Femur (tissue), 1 donor: ENCODE measurements at places on chromosomes 12 and 14.

GRCh38 chr12:83769151-83769550, 1082.4 kb downstream of the TMTC2 start:
- no peak for DNase-seq

DNA sequence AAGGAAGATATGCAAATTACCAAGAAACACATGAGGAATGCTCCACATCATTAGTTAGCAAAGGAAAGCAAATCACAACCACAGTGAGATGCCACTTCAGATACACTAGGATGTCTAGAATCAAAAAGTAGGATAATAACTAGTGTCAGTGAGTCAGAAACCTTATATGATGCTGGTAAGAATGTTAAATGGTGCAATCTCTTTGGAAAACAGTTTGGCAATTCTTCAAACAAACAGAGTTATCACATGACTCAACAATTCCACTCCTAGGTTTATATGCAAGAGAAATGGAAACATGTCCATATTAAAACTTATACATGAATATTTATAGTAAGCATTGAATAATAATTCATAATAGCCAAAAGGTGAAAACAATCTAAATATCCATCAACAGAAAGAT, 220.9 kb downstream of the FOXG1 start:
- DNase-seq, result no peak

- DNase-seq, result no peak
Measured at GRCh38 chr12:105939181-105939721, 199.5 kb downstream of the NUAK1 start.

DNA sequence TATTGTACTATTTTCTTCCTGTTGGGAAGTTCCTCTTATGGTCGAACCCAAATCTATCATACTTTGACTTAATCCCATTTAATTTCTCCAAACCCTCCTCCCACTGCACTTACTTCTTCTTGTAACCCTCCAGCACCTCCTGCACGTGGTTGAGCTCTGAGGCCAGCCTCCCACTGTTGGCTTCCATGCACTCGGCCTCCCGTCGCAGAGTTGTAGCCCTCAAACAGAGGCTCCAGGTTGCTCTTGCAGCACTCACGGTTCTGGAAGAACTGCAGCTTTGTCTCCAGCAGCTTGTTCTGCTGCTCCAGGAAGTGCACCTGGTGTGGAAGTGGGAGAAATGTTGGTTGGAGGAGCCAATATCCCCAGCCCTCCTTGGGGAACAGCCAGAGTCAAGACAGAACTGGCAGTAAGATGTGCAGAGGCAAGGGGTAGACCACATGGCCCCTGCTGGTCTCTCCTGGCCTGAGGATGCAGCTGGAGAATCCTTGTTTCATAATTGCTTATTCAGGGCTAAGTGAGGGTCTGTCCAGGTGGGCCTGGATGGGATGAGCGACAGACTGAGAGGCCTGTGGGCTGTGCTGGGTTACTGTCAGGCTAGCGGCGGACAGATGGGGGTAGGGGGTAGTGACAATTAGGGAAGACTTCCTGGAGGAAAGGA, 18.4 kb upstream of the KRT86 start:
- DNase-seq, result peak; percentile 10

DNA sequence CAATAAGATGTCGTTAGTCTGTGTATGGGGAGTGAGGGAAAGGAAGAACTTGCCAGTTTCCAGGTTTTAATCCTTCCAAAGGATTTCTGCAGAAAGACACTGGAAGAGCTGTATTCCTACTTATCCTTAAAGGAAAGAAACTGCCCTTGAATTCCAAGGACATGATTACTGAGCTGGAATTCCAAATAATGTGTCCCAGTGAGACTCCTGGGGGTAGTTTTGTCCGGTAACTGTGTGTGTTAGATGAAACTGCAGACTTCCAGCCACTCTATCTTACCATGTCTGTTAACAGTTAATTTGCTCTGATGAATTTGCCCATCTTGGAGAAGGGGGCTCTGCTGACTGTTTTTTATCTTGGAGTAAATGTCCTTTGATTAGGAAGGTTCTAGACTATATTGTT, 33.0 kb downstream of the CKB start:
- DNase-seq, result no peak

DNA sequence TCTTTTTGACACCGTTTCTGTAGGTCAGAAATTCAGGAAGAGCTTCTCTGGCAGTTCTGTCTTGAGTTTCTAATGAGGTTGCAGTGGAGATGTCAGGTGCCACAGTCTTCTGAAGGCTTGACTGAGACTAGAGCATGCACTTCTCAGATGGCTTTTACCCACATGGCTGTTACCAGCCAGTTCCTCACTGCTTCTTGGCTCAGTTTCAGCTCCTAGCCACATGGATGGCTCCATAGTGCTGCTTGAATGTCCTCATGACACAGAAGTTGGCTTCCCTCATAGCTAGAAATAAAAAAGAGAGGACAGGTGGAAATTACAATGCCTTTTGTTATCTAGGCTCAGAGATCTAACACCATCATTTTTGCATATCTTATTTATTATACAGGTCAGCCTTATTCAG, 38.1 kb upstream of the SLC2A13 start:
- no peak for DNase-seq

GRCh38 chr12:25074954-25075353, 120.0 kb downstream of the DNAI7 start:
- no peak for DNase-seq

- DNase-seq, result peak; percentile 38
Measured at GRCh38 chr14:95431199-95432143, 85.0 kb downstream of the SYNE3 start.

DNA sequence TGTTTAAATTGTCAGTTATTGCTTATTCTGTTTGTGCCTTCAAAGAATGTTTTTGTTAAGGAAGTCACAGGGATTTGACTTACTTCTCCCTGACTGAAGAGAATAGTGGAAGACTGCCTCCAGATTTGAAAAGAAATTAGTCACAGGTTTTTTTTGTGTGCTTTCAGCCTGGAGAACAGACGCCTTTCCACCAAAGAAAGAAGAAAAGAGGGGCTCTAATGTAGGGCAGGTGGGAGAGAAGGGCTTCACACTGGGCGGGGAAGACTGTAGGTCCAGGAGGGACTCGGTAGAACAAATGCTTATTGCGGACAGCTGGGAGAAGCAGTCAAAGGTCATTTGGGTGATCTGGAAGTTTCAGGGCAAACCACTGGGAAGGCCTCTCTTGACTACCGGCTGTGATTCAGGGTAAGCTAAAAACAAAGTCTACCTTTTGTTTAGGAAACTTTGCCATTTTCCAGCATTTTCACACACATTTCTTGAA, 76.8 kb downstream of the SAMD4A start:
- DNase-seq, result no peak

GRCh38 chr14:30928462-30928861, 54.1 kb downstream of the COCH start:
- DNase-seq, result no peak

DNA sequence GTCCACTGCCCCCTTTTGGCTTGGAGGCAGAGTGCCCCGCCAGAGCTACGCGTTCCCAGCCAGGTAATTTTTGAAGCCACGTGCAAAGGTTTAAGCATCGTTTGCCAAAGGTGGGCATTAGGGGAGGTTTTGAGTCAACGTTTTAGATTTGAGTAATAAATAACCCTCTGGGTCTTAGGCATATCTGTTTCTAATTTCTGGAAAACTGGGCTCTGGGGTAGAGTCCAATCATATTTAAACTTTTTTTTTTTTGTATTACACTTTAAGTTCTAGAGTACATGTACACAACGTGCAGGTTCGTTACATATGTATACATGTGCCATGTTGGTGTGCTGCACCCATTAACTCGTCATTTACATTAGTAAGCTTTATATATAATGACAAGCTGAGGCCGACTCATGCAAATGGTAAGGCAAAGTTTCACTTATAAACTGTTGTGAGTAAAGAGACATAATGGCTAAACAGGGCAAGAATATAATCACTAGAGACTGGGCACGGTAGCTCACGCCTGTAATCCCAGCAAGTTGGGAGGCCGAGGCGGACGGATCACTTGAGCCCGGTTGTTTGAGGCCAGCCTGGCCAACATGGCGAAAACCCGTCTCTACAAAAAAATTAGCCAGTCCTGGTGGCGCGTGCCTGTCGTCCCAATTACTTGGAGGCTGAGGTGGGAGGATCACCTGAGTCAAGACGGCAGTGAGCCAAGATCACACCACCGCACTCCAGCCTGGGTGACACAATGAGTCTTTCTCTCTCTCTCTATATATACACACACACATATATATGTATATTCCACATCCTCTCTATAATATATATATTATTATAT, 491 bp upstream of the NR2C1 start:
- DNase-seq, result no peak

GRCh38 chr14:23015618-23016017, 5.7 kb upstream of the C14orf93 start:
- DNase-seq, result no peak

DNA sequence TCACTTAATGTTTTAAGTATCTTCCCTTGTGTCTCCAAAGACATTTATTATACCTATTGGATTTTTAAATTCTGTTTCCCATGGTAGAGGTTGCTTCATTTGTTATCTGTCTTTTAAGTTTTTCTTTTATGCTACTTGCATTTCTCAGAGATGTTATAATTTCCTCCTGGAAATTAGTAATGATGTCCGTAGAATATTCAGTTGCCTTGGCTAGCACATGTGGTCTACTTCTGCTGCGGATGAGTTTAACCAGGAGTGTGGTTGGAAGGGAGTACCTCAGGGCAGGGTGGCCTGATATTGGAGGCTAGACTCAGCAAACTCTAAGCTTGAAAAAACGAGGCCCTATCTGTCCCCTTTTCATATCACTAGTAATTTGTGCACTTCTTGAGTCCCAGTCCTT, 8.8 kb upstream of the EVL start:
- no peak for DNase-seq

GRCh38 chr12:83197483-83197914, 510.8 kb downstream of the TMTC2 start:
- DNase-seq, result no peak

GRCh38 chr12:78864870-78865463, 393 bp downstream of the SYT1 start:
- DNase-seq, result no peak

- no peak for DNase-seq
Measured at GRCh38 chr12:31246470-31246850, 79.5 kb downstream of the SINHCAF start.

DNA sequence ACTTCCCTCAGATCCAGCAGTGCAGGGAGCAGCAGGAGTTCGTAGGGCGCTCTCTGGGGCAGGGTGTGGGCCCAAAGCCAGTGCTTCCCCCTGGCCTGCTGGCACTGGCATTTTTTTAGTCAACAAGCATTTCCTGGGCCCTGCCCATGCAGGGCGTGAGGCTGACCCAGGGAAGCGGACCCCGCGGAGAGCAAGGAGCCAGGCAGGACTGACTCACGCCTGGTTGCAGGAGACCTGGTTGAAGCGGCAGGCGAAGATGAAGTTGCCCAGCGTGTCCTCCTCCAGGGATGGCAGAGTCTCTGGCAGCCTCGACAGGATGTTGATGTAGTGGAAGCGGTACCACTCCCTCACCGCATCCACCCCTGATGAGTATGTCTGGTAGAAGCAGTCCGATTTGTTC, 13.5 kb downstream of the SCNN1A start:
- no peak for DNase-seq

GRCh38 chr14:92719421-92719820, 29.0 kb downstream of the LGMN start:
- no peak for DNase-seq
